LNCaP clone FGC (cell line): ENCODE measurements at places on chromosomes 7 and 10.

DNA sequence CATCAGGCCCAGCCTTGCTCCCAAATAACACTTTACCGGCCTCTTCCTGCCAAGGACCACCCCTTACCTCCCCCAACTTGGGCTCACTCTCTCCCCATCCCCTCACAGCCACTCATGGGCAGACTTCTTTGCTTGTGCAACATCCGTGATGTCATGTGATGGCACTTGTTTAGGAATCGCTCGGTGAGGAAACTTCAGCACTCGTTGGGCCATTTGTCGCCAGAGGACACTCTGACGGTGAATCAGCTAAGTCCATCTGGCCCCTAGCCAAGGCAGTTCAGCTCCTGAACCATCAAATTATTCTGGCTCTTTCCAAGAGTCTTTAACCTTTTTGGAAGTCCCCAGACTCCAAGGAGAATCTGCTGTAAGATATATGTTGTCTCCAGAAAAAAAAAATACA lies 19.2 kb downstream of the BTBD16 start:
- no peak for DNase-seq

- DNase-seq = no peak
These were observed 275.9 kb downstream of the PRPF18 start for GRCh38 chr10:13862546-13863233.

- DNase-seq = no peak
These were observed 945 bp downstream of the ADO start for GRCh38 chr10:62805231-62806099.

GRCh38 chr10:65701168-65701776 lies 1224.6 kb upstream of the LRRTM3 start:
- no peak for DNase-seq

DNA sequence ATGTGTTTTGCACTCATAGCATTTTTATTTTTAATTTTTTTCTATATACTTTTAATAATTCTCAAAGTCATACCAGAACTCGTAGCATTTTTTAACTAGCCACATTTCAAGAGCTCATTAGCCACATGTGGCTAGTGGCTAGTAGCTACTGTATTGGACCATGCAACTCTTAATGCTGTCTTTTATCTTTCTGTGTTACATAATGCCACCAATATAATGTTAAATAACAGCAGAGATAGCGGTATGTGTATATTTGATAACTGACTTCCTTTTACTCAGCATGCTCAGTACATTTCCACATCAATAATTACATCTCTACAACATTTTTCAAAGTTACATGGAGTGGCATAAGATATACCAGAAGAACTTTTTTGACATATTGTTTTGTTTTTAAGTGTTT lies 91.4 kb downstream of the CDK13 start:
- DNase-seq = no peak

DNA sequence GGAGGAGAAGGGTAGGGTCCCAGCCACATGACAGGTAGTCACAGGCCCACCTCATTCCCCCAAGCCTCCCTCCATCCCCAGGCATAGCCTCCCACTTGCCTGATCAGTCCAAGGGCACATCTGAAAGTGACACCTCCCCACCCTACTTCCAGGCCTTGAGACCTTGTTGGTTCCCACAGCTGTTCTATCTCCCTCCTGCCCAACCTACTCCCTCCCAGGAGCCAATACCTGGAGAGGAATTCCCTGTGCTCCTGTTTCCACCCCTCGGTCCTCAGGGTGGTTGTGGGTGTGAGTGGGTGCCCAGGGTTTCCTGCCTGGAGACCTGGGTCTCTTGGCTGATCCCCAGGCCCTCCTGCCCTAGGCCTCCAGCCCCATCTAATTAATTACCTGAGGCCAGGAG lies 11.6 kb upstream of the IMPDH1 start:
- no peak for DNase-seq

- DNase-seq = no peak
These were observed 43.4 kb downstream of the MYOF start for GRCh38 chr10:93438613-93439253.

GRCh38 chr7:8115547-8116402 lies 146.2 kb downstream of the ICA1 start:
- no peak for DNase-seq

DNA sequence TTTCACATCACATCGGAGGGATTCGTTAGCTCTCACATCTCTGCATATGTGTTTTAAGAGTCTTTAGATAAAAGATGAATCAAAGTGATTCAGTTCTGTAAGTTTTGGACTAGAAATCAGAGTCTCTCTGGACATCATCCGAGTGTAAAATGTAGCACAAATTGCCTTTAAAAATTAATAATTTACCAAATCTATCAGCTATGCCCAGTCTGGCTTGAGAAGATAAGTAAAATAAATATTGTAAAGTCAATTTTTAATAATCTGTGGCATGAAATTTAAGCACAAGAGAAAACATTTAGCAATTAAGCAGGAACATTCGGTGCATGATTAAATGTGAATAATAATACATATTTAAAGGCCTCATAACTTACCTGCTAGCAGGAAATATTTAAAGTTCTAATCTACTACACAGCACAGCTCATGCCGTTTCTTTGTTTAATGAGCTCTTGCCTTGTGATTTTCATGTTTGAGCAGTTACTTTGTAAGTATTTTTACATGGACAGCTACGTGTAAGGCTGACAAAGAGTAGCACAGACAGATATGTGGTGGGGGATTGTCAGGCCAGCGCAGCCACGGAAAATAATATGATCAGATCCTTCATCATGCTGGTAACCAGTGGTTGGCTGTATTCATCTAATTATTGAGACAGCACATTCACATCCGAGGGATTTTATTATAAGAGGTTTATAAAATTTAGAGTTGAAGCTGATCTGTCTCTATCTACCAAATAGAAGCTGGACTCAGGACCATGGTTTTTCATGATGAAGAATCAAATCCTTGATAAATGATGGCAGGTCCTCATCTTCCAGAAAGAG lies 317.3 kb downstream of the ADARB2 start:
- DNase-seq = peak; percentile 59

DNA sequence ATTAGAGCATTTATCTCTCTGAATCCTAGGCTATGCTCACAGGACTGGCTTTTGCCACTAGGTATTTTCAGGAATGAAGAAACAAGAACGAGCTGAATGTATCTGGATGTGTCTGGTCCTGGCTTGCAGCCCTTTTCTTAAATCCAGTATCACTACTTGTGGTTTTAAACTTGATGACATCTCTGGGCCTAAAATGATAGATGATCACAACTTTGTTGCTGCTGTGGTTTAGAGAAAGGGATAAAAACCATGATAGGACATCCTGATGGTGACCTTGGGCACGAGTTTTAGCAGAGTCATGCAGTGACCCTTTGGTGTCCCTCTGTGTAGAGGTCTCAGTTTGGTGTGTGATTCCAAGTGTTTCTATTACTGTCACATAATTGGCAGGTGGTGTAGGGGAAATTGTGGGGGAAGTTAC lies 31.7 kb upstream of the SEMA3C start:
- no peak for DNase-seq

- no peak for DNase-seq
These were observed 67.8 kb downstream of the EGFR start for GRCh38 chr7:55086413-55087201.

DNA sequence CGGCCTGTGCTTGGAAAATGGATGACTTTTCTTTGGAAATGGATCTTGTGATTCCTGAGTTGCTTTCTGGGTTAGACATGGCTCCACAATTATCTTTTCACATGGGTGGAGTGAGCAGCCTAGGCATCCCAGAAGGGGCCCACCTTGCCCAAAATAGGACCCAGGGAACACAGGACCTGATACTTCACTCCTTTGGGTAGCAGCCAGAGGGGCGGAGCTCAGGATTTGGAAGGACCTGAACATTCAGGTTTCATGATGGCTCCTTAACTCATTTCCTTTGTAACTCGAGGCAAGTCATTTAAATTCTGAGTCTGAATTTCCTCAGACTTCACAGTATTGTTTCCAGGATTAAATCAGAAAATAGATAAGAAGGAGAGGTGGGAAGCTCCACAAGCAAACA lies 178.3 kb upstream of the ZMIZ1 start:
- DNase-seq = no peak

- DNase-seq = no peak
These were observed 1151.0 kb upstream of the PHF14 start for GRCh38 chr7:9822458-9823290.

DNA sequence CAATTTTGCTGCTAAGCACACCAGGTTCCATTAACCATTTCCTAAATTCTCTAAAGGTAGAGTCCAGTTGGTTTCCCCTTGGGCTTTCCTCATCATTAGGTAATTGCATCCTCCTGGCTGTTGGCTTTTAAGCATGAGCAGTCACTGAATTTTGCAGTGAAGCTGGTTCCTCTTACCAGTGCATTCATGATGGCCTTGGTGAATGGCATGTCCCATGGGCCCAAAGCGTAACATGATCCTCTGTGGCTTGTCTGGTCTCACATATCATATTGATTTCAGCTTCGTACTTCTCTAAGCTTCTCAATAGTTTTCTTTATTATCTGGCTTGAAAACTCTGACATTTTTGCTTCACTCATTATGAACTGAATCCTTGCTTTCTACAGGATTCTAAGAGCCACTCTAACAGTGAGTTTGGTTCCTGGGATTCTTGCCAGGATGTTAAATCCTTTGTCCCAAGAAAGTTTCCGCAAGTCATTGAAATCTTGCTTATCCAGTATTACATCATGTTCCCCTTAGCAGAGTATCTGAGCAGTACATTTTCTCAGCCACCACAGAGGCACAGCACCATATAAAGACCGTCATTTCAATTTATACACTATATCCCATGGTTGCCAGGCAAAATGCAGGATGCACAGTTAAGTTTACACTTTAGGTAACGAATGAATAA lies 134.2 kb downstream of the PTN start:
- DNase-seq = peak; percentile 42

GRCh38 chr7:135372222-135372621 lies 137.7 kb downstream of the CNOT4 start:
- no peak for DNase-seq

- no peak for DNase-seq
These were observed 124.7 kb downstream of the GRM3 start for GRCh38 chr7:86768394-86768793.

DNA sequence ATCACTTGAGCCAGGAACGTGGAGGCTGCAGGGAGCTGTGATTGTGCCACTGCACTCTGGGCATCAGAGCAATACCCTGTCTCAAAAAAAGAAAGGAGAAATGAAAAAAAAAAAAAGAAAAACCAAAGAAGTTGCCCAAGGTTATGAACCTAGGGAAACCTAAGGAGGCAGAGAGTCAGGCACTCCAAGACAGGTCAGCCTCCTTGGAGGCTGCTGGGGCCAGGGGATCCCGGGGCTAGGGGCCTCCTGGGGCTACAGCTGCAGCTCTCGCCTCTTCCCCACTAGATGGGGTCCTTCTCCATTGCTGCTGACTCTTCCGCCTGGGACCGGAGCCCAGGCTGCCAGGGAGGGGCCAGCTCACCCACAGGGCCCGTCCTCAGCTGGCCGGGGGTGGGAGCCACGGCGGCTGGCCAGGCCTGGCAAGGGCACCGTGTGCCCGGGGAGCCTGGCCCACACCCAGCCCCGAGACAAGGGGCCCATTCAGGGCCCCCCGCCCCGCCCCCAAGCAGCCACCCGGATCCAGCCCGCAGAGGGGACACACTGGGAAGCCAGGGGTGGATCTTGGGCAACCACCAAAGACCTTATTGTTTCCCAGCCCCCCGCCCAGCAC lies 1.7 kb upstream of the SPACDR start:
- no peak for DNase-seq

GRCh38 chr7:57482-58255 lies 134.7 kb upstream of the FAM20C start:
- DNase-seq = no peak

GRCh38 chr7:80467069-80467468 lies 44.8 kb downstream of the GNAT3 start:
- DNase-seq = peak; percentile 67

DNA sequence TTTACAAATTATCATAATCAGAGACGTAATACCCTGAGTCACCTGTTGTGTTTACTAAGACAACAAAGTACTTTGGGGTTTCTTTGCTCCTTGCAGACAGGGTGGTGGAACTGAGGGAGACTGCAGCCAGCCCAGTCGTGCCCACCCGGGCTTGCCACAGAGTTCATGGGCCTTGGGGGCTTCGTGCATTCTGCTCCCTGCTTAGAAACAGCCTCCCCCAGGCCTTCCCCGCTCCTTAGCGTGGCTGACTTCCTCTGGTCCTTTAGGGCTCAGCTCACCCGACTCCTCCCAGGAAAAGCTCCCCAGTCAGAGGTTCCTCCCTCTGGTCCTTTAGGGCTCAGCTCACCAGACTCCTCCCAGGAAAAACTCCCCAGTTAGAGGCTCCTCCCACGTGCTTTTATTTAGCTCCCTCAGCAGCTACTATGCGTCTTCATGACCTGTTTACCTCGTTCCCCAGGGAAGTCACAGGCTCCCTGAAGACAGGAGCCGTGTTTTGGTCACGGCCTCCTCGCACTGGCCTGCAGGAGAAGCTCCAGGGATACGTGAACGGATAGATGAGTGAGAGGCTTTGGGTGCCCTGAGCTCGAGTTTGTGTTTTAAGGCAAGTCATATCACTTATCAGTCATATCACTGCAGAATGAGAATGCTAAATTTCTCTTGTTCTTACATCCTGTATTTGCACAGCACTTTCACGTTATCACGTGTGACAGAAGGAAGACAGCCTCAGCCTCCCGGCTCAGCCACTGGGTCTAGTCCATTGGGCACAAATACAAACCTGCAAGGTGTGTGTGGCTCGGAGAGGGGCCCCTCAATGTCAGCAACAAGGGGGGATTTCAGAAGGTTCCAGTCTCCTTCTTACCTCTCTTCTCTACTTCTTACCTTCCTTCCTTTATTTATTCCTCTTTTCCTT lies 52.7 kb upstream of the VIPR2 start:
- no peak for DNase-seq

DNA sequence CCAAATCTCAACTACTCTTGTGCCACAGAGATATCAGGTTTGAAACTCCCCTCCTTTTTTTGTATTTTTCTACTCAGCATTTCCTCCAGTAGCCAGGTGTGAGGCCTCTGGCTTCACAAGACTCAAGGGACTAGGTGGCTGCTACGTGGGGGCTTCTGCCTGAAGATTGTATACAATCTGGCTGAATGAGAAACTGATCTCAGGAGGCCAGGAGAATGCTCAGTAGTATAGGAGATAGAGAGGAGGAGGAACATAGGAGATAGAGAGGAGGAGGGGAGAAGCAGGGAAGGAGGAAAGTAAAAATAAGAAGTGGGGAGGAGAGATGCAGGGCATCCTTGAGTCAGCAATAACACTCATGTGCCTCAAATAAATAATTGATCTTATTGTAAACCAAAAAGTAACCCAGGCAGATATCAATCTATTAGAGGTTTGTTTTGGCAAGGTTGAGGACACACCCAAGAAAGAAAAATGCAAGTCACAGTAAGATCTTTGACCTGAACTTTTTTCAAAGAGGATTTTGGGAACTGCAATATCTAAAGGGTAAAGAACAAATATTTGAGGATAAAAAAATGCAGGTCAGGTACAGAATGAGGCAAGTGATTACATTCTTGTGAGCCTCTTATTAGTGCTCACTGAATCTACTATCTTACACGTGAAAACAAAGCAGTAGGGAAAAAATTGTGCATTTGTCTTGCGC lies 36.8 kb downstream of the AKR1C8 start:
- DNase-seq = no peak

DNA sequence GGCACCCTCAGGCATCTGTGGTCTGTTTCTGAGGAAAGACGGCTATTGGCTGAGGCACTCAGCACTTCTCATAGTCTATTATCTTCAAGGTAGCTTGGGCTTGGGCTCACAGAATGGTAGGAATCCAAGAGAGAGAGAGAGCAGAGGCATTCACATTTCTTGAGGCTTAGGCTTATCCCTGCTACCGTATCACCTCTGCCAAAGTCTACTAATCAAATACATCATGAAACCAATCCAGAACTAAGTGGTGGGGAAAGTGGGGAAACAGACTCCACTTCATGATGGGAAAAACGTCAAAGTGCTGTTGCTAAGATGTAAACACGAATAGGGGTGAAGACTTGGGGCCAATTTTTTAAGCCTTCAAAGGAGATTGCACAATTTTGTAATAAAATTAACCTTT lies 271.1 kb upstream of the SEMA3D start:
- DNase-seq = no peak
